Esophagus squamous epithelium (tissue), 5 donors: ENCODE measurements at places on chromosomes 6 and 20.

DNA sequence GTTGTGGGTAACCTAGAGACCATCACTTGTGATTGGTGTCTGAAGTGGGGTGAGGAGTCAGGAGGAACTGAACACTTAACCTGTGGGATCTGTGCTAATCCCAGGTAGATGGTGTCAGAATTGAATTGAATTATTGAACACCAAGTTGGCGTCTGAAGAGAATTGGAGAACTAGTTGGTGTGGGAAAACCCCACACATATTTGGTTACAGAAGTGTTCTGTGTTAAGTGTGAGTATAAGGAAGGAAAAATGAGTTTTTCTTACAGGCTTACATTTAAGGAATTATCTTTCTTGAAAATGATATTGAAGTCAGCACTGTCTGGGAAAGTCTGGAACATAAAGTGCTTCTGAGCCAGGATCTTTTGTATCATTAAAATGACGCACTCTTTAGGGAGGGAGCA is 182.9 kb upstream of the ECI2 start:
- no peak for DNase-seq

- DNase-seq = no peak
These were observed 7.7 kb upstream of the PTPRA start for GRCh38 chr20:2865630-2866029.

GRCh38 chr6:161376367-161376766 is 102.5 kb upstream of the AGPAT4 start:
- no peak for DNase-seq

DNA sequence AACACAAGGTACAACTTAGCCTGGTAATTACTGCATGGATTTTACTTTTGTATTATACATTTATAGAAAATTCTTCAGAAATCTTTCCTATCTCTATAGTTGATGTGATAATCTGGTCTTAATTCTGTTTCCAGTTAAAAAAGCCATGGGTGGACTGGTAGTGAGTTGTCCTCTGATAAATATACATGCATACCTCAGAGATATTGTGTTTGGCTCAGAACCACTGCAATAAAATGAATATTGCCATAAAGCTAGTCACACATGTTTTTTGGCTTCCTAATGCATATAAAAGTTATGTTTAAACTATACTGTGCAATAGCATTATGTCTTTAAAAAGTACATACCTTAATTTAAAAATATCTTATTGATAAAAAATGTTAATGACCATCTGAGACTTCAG is 708.6 kb upstream of the MARCKS start:
- no peak for DNase-seq

GRCh38 chr20:48171626-48172356 is 386.5 kb upstream of the SULF2 start:
- no peak for DNase-seq

- DNase-seq = no peak
These were observed 118.6 kb downstream of the PREX1 start for GRCh38 chr20:48709058-48709691.

DNA sequence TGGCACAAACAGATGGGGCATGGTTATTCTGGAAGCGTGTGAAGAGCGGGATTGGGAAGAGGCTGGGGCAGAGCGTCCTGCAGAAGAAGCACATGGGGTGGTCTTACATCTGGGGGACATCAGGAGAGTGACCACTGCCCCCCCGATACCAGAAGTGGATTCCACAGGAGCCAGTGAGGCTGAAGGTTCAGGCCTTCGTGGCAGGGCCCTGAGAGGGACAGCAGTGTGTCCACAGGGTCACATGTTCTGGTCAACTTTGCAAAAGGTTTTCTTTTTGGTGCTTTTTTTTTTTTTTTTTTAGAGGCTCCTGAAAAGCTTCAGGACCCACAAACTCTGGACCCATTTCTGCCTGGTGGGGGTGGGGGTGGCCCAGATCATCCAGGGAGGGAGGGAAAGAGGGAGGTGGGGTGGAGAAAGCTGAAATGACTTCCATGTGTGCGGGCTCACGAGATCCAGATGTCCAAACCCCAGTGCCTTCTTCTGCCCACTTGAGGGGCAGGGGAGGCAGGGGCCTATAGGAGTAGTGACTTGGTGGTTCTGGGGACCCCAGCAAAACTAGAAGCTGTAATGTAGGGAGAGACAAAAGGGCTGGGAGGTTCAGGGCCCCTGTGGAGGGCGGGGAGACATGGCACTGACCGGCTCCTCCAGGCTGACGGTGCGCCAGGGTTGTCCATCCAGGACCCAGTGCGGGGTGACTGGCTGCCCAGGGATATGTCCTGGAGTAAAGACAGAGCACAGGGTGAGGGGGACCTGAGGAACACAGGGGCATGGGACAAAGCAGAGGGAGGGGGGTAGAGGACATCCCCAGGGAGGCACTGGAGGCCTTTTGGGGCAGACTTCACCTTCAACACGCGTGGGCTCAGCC is 2.7 kb downstream of the ADAM33 start:
- no peak for DNase-seq

DNA sequence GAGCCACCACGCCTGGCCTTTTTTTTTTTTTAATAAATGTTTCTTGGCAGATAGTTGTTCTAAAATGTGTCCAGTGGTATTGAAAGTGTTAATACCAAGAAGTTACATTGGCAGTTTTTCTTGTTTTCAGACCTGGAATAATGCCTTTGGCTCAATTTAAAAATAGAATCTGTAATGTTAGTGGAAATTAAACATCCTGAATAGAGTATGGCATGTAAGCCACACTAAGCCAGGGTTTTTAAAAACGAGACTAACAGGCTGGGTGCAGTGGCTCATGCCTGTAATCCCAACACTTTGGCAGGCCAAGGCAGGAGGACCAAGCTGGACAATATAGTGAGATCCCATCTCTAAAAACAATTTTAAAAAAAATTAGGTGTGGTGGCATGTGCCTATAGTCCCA is 25.3 kb downstream of the MCM8 start:
- no peak for DNase-seq
